H7 (cell line): ENCODE measurements at places on chromosomes 3 and 15. TPM values are rescaled to one million over a fixed set of nuclear protein-coding genes. Genes with fewer than 3 reads are reported as not detected.
A peak's percentile ranks its signal among the peaks of the same experiment; 100 is the strongest.

DNA sequence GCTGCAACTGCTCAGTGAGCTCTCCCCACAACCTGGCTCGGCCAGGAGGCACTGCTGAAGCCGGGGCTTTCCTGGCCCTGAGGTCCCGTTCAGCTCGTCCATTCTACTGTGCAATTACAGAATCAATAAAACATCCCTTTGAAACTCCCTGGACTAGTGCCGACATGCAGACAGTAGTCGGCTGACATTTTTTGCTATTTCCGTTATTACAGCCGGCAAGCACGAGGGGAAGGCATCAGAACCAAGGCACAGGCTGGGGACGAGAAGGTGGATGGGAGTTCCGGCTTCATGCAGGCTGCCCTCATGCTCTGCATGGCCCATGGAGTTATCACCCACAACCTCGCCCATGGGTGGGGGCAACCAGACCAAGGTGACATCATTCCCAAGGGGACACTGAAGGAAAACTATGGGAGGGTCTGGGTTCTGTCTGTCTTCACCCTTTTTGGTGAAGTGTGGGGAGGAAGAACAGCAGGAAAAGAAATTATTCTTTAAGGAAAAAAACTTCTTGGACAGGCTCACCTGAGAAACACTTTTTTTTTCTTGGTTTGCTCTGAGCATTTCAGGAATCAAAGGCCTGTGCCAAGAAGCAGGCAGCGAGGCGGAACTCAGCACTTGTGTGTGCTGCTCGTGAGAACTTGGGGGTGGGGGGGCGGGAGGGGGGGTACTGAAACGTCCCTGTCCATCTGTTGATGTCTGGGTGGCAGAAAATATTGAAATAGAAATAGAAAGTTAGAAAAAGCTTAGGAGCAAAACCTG, 154.5 kb downstream of the FOXP1 start:
- no peak for DNase-seq

- no peak for DNase-seq
These were observed 175.3 kb upstream of the MITF start for GRCh38 chr3:69563981-69564380.

DNA sequence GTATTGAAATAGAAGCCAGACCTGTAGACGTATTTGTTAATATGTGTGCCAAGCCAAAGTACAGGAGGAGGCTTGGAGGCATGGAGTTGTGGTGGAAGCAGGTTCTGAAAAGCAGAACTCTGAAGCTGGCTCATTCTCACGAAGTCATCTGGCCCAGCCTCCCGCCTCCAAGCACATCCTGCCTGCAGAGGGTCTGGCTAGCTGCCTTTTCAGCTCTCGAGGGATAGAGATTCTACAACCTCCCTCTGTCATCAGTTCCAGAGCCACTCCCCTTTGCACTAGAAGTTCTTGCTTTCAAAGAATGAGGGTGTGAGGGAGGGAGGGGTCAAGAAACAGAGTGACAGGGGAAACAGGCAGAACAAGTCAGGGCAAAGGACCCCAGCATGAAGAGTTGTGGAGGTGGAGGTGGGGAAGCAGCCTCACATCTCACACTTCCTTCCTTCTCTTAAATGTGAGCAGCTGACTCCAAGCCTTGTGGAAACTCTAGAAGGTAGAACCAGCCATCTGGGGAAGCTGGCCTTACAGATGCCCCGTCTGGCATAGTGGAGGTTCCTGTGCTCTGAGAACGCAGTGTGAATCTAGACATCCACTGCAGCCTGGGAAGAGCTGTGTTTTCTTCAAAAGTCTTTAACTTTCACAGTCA, 95.3 kb downstream of the SLC49A4 start:
- peak; percentile 58 for DNase-seq

DNA sequence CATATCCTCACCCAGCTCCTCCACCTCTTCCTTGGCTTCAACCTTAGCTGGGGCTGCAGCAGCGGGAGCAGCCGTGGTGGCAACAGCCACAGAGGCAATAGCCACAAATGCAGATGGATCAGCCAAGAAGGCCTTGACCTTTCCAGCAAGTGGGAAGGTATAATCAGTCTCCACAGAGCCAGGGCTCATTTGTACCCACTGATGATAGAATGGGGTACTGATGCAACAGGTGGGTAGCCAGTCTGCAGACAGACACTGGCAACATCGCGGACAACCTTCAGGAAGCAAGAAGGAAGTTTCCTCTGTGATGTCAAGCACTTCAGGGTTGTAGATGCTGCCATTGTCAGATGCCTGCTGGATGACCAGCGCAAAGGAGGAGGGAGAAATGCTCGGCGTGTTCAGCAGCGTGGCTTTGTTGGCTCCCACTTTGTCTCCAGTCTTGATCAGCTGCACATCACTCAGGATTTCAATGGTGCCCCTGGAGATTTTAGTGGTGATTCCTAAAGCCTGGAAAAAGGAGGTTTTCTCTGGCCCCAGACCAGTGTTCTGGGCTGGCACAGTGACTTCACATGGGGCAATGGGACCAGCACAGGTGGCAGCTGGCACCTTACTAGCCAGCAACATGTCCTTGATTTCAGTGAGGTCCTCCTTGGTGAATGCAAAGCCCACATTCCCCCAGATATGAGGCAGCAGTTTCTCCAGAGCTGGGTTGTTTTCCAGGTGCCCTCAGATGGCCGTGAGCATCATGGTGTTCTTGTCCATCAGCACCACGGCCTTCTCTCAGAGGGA, 4.8 kb upstream of the PLCB2 start:
- no peak for DNase-seq

DNA sequence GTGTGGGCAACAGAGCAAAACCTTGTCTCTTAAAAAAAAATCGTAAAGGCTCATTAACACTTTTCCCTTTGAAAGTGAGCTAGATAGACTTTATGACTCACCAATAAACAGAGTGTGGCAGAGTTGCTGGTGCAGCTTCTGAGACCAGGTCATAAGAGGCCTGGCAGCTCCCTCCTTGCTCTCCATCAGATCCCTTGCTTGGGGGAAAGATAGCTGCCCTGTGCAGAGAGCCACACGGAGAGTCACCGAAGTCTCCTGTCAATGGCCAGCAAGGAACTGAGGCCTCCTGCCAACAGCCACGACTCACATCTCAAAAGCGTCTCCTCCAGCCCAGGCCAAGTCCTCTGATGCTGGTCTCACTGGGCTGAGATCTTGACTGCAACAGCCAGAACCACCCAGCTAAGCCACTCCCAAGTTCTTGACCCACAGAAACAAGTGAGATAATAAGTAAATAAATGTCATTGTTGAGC, 8.7 kb upstream of the GP9 start:
- no peak for DNase-seq

GRCh38 chr3:79514069-79514468, 253.7 kb downstream of the ROBO1 start:
- DNase-seq = no peak

Gene DUOXA2
- not detected in 2 replicates for total RNA-seq

Gene PLSCR5
- not detected in 2 replicates for total RNA-seq

Gene NPAP1
- not detected in 2 replicates for total RNA-seq

Gene PRSS50
- total RNA-seq = 0.07 and 0.92 TPM in 2 replicates

Gene NMNAT3
- total RNA-seq = 3.0 and 4.7 TPM in 2 replicates
